GM12892 (cell line): ENCODE measurements at places on chromosomes 2 and 18.
A peak's percentile ranks its signal among the peaks of the same experiment; 100 is the strongest.

GRCh38 chr2:240462073-240462706 lies 26.7 kb downstream of the GPC1 start:
- no peak for DNase-seq

DNA sequence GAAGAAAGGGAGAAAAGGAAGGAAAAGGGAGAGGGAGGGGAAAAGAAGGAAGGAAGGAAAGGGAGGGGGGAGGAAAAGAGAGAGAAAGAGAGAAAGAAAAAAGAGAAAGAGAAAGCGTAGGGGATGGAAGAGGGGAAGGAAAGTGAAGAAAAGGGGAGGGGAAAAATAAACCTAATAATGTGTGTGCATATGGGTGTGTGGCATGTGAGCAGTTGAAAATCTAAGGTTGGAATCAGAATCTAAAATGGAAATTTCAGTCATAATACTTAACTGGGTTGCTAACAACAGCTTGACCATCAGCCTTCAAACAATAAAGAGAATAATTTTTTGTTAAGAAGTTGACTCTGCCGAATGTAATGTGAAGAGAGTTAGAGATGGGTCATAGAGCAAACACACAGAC lies 407.9 kb upstream of the SLC14A2 start:
- DNase-seq: no peak

- no peak for DNase-seq
Observed at GRCh38 chr2:113309655-113310387, 31.1 kb upstream of the PAX8 start.

DNA sequence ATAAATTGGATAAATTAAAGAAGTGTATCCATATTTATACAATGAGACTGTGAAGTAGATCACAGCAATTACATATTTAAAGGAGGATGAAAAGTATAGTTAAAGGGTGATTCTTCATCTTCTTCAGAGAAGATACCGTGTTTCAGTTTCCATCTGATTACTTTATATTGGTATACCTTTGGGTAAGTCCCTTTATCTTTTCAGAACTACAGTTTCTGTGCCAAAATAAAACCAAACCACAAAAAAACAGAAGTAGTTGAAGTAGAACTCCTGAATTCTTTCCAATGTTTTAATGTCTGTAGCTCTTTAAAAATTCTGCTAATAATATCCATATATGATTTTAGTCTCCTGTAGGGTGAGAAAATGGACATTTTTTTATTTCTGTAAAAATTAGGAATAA lies 231.2 kb upstream of the LINC00305 start:
- no peak for DNase-seq

- DNase-seq: no peak
Observed at GRCh38 chr2:18834341-18834740, 245.0 kb upstream of the NT5C1B start.

DNA sequence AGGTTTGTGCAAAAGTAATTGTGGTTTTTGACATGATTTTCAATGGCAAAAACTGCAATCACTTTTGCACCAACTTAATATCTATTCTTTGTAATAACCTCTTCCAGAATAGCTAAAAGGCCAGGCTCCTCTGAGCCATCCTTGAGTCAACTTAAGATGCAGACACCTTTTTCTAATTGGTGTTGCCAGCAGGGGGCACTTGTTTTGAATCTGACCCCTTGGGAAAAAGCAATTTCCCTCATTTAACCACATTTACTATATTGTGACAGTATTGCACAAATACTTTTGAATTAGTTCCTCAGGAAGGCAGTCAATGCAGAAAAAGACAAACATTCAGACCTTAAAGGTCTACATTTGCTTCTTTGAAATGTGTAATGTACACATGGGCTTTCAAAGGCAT lies 78.6 kb upstream of the GALNT5 start:
- no peak for DNase-seq

- DNase-seq: no peak
Observed at GRCh38 chr2:184555352-184555751, 43.0 kb upstream of the ZNF804A start.

GRCh38 chr2:16568998-16569784 lies 96.4 kb downstream of the CYRIA start:
- DNase-seq: no peak

GRCh38 chr2:149160701-149161217 lies 122.3 kb downstream of the LYPD6B start:
- DNase-seq: peak; percentile 10

GRCh38 chr2:204177977-204178522 lies 241.5 kb downstream of the ICOS start:
- DNase-seq: no peak

DNA sequence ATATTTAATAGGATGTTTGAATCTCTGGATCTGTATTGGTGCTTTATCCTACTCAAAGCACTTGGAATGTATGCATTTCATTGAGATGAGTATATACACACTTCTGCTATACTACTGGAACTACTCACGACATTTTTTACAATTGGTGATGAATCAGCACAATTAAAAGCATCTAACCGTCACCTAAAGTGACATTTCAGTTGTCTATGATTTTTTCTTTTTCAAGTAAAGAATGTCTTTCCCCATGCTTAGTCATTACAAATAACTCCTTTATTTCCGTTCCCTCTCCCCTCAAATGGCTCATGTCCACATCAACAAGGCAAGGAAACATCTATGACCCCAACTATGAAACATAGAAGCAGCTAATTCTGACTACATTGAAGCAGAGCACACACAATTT lies 77.3 kb downstream of the CLIP4 start:
- no peak for DNase-seq

DNA sequence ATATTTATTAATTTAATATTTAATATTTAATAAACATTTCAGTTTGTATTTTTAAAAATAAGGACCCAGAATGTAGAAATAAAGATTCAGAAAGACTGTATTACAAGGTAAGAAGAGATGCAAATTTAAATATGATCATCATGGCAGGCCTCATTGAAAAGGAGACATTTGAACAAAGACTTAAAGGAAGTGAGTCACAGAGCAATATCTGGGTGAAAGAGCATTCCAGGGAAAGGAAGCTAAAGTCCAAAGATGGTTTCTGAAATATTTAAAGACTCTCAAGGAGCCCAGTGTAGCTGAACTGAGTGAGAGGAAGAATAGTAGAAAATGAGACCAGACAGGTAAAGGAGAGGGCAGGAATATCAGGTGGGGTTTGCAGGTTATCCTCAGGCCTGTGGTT lies 5.9 kb downstream of the SCYGR4 start:
- no peak for DNase-seq

- no peak for DNase-seq
Observed at GRCh38 chr18:43034683-43035500, 80.6 kb downstream of the RIT2 start.

DNA sequence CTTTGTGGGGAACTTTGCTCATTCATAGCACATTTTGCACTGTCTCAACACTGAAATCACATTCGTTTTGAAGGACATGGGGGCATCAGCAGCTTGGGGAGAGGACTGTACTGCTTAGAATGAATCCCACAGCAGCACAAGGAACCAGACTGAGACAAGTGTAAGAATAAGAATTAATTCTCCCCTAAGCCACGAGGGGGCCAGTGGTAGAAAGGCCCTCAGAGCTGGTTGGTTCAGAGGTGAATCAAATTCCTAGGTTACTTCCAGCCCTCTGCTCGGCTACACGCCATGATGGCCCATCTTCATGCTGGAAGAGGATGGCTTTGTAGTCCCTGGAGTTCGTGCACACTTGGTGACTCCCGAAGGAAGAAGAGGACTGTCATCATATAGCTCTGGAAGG lies 12.0 kb upstream of the MC5R start:
- DNase-seq: no peak

GRCh38 chr18:40075616-40076015 lies 1879.4 kb upstream of the PIK3C3 start:
- DNase-seq: no peak

GRCh38 chr2:238280083-238280825 lies 8.2 kb downstream of the PER2 start:
- no peak for DNase-seq

- DNase-seq: no peak
Observed at GRCh38 chr18:23645568-23646175, 17.0 kb downstream of the ANKRD29 start.

- DNase-seq: no peak
Observed at GRCh38 chr2:19189391-19189790, 169.0 kb downstream of the OSR1 start.

GRCh38 chr2:180513389-180513788 lies 467.0 kb upstream of the UBE2E3 start:
- no peak for DNase-seq

- no peak for DNase-seq
Observed at GRCh38 chr2:221616561-221616960, 44.5 kb upstream of the EPHA4 start.

DNA sequence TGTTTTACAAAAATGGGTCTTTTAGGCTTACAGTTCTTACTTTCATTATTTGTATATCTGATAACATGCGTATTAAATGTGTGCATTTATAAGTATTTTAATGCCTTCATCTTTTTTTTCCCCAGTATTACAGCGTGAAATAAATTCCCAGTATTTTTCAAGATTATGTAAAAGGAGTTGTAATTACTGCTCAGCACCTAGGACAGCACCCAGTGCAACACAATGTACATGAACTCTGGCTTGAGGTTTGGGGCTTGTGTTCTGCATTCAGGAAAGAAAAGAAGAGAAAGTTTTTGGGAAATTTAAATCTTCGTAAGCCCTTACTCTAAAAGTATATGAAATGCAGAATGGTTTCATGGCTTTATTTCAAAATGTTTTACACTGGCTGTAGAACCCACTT lies 16.7 kb downstream of the ZNF638 start:
- no peak for DNase-seq

GRCh38 chr2:159200498-159200897 lies 86.0 kb downstream of the WDSUB1 start:
- DNase-seq: no peak

GRCh38 chr2:228407821-228408220 lies 226.3 kb upstream of the SPHKAP start:
- no peak for DNase-seq

- no peak for DNase-seq
Observed at GRCh38 chr18:12652861-12653401, 5.0 kb downstream of the SPIRE1 start.

DNA sequence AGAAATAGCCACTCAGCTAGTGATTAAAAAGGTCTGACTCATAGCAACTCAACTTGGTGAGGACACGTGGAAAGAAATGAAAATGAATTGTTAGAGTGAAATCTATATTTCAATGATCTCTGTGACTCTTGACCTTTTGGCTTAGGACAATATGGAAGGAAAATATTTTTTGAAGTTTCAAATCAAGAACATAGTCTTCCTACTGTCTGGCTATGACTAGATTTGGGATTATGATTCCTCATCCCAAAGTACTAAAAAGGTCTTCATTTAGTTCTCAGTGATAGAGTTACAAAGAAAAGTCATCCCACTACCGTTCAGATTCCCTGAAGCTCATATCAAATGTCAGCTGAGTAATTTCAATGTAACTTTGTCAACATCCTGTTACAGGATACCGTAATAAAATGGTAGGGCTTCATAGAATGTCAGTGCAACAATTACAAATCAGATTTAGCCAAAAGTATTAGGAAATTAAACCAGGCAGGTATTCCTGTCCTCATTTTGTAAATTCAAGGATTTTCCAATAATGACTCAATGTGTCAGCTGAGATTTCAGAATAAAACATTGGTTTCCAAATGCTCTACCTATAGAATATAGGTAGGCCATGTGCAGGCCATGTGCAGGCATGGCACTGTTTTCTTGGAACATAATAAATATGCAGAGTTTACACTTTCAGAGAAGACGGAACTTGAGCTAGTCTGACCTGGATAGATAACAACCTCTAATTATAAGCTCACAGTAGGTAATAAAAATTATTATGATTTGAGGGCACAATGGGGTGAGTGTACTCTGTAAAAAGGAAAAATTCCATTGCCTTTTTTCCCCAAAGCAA lies 36.0 kb downstream of the ANKRD29 start:
- DNase-seq: no peak

GRCh38 chr2:37250869-37251740 lies 19.6 kb downstream of the NDUFAF7 start:
- DNase-seq: no peak

- DNase-seq: no peak
Observed at GRCh38 chr2:202290316-202290715, 24.8 kb downstream of the NOP58 start.

- DNase-seq: no peak
Observed at GRCh38 chr2:19442731-19443130, 84.3 kb upstream of the OSR1 start.

DNA sequence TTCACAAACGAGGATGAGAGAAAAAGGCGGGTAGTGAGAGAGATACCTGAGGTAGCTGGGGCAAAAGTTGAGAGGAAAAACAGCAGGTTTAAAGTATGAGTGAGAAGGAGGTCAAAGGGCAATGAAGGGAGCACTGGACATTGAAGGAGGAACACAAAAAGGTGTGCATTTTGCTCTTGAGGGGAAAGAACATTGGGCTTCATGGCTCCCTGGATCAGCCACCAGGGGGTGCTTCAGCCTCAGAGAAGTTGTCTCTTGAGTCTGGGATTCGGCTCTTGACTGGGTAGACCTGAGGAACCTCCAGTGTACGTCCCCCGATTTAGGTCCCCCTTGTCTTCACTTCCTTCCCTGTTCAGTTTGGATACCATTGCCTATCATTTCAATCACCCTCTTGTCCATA lies 128.5 kb downstream of the RAPGEF4 start:
- DNase-seq: peak; percentile 14

- no peak for DNase-seq
Observed at GRCh38 chr18:79625195-79625923, 54.2 kb upstream of the CTDP1 start.

DNA sequence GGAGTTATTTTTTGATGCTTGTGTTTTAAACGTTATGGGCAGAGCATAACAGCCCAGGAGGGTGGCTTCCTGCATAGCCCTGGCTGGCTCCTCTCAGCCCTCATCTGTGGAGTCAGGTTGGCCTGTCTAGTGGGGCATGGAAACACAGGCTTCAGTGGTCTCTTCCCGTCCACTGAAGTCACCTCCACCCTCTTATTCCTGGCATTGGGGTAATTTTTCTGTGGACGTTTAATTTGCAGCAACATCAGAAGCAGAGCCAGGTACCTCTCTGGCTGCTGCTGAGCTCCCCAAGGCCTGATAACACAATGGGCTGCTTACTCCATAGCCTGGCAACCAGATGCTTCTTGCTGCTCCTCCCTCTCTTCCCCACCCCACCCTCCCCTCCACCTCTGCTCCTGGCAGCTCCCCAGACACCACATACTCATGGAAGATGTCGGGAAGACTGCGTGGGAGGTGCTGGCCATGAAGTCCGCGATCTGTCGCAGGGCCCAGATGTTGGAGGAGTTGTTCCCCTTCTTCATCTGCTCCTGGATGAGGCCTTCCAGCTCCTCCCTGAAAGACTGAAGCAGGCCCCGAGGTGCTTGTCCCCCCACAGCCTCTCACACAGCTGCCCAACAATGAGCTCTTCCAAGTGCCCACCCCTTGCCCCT lies 64.0 kb downstream of the ADD2 start:
- no peak for DNase-seq

DNA sequence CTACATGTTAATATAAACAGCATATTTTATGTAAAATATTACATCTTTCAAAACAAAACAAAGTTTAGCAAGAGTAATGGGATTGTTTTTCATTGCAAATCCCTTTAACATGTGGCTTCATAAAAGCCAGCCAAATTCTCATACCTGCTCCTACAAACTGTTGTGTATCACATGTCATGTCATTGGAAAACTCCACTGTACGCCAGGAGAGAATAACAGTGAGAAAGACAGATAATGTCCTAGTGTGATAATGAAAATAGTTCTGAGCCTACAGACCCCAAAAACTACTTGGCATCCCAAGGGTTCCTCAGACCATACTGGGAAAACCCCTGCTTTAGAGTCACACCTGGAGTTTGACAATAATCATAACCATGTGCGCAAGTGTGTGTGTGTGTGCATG lies 182.7 kb upstream of the HNRNPA3 start:
- DNase-seq: no peak

GRCh38 chr2:96637385-96638143 lies 548 bp downstream of the KANSL3 start:
- peak; percentile 71 for DNase-seq
